NCI-H2107 (cell line): ENCODE measurements at places on chromosomes 11 and 22.

DNA sequence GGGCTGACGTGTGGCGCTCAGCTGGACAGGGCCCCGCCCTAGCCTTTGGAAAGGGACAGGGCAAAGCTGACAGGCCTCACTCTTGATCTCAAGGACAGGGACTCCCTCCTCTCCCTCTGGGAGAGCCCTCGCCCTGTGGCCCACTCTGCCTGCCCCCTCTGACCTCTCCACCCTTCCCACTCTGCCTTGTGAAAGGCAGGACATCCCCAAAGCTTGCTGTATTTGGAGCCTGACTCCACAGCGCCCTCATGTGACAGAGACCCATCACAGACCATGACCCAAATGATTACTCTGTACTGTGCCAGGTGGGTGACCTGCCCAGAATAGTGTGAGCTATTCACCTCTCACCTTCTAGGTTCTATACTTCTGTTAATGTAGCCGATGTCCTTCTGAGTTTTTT is 18.8 kb downstream of the P2RY2 start:
- DNase-seq, result no peak

DNA sequence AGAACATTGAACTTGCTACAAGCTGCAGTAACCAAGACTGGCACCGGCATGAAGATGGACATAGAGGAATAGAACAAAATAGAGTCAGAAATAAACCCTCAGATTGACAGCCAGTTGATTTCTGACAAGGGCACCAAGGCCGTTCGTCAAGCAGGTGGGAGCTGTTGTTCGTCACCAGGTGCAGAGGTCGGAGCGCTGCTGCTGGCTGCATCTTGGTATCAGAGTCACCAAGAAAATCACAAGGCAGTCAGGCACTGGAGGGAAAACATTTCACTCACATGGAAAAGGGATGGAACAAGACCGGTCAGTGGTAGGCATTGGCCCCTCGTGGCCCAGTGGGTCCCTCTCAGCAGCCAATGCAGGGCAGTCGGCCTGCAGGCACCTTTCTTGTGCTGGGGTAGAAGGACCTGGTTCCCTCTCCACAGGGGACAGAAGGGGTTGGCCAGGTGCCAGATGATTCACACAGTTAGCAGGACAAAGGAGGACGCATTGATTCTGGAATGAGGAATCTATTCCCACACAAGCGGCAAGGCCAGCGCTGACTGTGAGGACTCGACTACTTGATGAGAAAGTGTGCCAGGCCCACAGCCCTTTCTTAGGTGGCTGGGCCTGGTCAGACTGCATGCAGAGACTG is 115.8 kb upstream of the FGF3 start:
- no peak for DNase-seq

- peak; percentile 55 for DNase-seq
Measured at GRCh38 chr22:22168190-22168940, 76.2 kb upstream of the VPREB1 start.

DNA sequence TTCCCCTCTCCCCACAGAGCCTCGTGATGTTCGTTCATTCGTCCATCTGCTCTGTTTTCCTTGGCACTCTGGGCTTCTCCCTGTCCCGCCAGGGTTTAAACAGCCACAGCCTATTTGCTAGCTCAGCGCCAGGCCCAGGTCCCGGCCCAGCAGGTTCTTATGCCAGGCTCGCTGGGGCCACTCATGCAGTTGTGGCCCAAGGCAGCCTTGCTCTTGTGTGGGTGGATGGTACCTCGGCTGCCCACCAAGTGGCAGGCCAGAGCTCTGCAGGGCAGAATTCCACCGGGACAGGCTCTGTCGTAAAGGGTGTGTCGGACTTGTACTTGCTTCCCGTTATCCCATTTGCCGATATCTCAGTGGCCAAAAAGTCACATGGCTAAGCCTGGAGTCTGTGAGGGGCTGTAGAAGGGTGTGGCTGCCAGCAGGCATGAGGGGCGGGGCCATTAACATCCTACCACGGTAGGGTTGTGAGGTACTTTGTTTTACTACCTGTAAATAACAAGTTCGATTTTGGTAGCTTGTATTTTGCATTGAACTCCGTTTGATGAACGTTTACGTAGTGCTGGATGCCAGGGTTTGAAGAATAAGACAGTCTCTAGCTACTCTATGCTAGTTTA is 7.9 kb downstream of the FAM118A start:
- DNase-seq, result no peak

- no peak for DNase-seq
Measured at GRCh38 chr11:129930296-129930695, 34.9 kb upstream of the NFRKB start.

GRCh38 chr11:96054870-96055705 is 131.2 kb upstream of the MTMR2 start:
- no peak for DNase-seq
